ENCODE measurements at places on chromosomes 1 and 21.

GRCh38 chr21:44666401-44667320, at the start of gene KRTAP12-2:
Gene KRTAP12-2, minus strand, starts transcription at chr21:44666927. Its CDS starts 41 bp downstream, at chr21:44666886.
- no peak for DNase-seq

- no peak for DNase-seq
These were observed 43.4 kb downstream of the PLPP3 start for GRCh38 chr1:56535939-56536338.

DNA sequence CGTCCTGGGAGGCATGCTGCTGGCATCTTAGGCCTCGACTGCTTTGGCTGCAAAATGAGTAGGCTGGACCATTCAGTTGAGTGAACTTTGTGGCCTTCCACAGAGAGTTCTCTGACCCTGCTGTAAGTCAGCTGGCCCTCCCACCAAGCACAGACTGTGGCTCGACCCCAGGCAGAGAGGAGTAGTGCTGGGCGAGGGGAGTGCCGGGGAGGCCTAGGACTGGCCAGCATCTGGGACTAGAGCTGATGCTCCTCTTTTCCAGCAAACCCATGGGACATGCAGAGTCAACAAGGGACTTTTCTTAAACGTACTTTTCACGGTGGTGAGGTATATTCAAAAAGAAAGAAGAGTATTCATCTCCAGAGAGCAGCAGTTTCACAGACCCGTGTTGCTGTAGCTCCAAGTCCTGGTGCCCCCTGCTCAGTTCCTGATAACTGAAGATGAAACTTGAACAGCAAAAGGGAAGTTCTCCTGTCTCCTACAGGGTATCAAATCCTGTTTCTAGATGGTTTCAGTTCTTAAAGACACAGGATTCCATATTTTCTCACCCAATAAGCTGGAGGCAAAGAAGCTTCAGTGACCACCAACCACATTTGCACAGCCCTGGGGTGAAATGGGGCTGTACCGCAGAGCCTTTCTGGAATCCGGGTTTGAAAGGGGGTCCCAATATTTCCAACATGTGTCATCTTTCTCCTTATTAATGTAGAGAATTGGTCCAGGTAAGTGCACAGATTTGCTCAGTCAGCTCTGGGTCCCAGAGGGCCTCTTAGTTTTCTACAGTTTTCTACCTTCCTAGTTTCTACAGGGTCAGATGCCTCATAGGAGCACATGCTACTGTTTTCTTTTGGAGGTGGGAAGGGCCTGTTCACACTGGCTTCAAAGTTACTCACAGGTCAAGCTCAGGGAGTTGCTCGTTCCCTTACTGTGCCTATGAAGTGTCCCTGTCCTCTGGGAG, 20.9 kb downstream of the BATF3 start:
- DNase-seq, result no peak

DNA sequence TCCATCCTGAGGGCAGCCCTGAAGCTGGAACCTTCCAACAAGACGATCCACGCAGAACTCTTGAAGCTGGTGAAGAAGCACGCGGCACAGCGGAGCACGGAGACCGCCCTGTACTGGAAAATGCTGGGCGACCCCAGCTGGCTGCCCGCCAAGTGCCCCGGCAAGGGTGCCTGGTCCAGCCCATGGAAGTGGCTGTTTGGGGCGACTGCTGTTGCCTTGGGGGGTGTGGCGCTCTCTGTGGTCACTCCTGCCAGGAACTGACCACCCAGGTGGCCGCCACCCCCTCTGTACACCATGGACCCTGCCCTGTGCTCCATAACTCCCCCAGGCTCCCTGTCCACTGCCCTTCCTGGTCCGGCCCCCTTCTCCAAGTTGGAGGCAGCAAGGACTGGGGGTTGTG, 90.8 kb downstream of the PPP1R12B start:
- no peak for DNase-seq

- no peak for DNase-seq
These were observed 923.1 kb upstream of the TMPRSS15 start for GRCh38 chr21:19326531-19327319.

DNA sequence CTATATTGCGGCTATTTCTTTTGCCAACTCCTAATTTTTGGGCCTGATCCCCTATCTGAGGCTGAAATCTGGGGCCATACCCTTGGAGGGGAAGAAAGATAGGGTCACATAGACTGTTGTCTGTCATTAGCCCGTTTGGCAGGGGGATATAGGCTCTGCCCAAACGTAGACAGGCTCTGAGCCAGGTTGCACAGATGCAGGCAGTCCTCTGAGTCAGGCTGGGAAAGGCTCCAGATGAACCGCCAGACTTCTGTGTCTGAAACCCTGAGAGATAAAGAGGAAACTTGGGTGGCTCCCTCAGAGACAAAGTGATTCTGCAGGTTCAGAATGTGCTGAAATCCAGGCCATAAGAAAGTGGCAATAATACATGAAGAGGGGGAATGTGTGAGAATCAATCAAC, 4.0 kb upstream of the CAP1 start:
- no peak for DNase-seq
